ENCODE measurements at places on chromosomes 2 and 18. TPM values are rescaled to one million over a fixed set of nuclear protein-coding genes. Genes with fewer than 3 reads are reported as not detected.

The C2orf78 gene
- not detected for total RNA-seq

The IL1R1 gene
- total RNA-seq: 135 TPM

The ACVR1C gene
- 0.33 TPM for total RNA-seq

The TOGARAM2 gene
- total RNA-seq: 0.78 TPM

The KLHL41 gene
- 0.81 TPM for total RNA-seq

- no peak for DNase-seq
Measured at GRCh38 chr2:168277276-168277675, 29.9 kb upstream of the STK39 start.

- no peak for DNase-seq
Measured at GRCh38 chr2:46446871-46447568, 32.3 kb upstream of the TMEM247 start.

DNA sequence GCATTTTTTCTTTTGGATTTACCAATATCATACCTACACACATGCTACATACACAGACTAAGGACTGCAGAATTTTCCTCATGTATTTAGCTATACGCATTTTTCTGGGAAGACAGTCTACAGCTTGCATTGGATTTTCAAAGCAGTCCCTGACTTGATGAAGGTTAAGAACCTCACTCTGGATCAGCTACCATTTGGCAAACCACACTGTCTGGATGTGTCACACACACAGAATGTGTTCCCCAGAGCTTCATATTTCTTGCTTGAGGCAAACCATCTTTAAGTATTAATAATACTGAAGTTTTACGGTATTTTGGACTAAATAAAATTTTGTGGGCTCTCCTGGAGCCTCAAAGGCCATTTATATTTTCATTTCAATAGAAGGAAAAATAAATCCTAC is 102.3 kb downstream of the TCF4 start:
- no peak for DNase-seq

DNA sequence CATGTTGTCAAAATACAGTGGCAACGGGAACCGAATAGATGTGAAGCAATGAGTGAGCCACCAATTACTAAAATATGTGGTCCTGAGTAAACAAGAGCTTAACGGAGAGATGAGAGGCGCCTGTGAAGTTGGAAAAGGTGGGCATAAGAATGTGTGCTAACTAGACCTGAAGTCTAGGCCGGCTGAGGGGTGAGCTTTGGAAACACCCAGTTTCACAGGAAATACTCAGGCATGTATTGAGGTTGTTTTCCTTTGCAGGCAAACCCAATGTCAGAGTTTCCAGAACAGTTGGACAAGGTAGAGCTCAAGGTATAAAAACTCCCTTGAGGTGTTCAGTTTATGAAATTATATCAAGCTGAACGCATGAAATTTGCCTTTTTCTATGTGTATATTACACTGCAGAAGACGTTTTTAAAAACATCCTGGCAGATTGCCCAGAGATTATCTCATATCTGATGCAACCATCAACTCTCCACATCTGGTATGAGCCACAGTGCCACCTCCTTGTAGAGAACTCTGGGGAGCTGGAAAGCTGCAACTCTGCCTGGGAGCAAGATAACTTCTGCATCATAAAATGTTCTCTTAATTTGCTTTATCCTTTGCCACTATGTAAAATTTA is 3.9 kb upstream of the WDSUB1 start:
- DNase-seq: no peak

DNA sequence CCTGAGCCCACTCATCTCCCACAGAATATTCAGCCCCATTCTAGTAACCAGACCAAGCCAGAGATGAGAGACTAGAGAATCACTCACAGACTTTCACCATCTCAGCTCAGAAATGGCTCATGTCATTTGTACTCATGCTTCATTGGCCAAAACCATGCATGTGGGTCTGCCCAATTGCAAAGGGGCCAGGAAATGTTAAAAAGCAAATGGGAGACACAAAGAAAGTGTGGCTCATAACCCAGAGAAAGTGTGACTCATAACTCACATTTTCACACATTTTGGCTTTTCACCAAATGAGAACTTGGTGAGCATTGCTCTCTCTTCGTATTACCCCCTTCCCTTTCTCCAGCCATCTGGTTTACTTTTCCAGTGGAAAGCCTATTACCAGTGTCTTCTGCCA is 66.2 kb downstream of the MDH1 start:
- DNase-seq: no peak

DNA sequence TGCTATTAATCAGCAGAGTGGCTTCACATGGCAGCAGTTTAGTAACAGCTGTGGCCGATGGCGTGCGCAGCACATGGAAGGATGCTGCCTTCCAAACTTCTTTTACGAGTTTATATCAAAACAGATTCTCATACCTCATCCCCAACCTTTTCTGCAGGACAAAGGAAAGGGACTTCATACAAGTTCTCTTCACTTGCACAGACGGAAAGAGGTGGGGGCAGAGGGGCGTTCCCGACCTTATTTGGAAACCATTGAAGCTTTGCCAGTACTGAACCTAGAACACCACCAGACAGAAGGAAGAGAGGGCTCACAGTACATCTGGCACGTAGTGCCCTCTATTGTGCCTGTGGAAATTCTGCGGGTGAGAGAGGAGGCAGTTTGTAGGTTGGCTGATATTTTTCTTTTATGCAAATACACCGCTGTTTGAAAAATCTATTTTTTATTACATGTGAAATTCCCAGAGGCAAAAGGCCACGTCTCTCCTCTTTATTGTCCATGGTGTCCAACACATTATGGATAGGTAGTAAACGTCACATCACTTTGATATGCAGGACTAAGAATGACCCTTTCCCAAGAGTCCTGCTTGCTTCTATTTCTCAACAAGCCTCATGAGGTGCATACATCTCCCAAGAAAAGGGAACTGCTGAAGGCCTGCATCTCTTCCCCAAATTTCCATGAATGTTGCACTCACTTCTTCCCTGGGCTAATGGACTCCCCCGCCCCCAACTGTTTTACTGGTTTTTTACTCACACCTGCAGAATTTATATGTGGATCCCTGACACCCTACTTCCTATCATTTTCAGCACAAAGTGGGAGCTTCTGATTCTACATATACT is 31.3 kb downstream of the COLEC12 start:
- DNase-seq: no peak

- DNase-seq: no peak
Measured at GRCh38 chr2:238510911-238511613, 84.3 kb downstream of the ASB1 start.

GRCh38 chr2:76326636-76327035 is 615.9 kb upstream of the GCFC2 start:
- no peak for DNase-seq

DNA sequence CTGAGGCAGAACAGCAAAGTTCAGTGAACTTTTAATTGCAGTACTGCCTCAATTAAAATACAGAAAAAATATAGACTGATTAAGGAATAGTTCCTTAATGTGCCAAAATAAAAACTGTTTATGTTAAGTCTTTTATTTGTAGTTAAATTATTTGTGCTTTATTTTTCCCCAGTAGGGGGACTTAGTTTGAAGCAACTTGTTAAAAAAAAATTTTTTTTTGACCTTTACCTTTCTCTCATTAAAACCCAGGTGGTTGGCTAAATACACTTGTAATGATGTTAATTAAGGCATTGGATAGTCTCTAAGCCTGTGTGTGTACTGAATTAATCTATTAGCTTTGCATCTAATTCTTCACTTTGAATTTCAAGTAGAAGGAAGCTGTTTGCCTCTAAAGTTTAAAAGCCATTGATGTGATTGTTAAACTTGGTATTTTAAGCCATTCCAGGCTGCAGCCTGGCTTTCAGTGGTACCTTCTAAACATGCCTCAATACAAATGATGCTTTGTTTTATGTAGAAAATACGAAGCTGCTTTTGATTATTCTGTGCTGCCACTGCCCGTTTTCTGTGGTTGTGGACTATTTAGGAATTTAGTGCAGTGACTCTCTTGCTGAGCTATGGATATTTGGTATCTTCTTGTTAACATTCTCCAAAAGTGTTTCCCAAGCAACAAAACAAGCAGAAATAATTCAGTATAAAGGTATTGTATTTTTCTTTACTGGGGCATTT is 102.9 kb downstream of the TANC1 start:
- DNase-seq: no peak

Measured in aorta (tissue), 5 donors.